ENCODE measurements at places on chromosomes 2 and 18.

- DNase-seq: peak; percentile 72
Measured at GRCh38 chr2:195683174-195683573, 26.1 kb downstream of the SLC39A10 start.

- peak; percentile 80 for DNase-seq
Measured at GRCh38 chr2:119283873-119284331, 60.3 kb downstream of the STEAP3 start.

DNA sequence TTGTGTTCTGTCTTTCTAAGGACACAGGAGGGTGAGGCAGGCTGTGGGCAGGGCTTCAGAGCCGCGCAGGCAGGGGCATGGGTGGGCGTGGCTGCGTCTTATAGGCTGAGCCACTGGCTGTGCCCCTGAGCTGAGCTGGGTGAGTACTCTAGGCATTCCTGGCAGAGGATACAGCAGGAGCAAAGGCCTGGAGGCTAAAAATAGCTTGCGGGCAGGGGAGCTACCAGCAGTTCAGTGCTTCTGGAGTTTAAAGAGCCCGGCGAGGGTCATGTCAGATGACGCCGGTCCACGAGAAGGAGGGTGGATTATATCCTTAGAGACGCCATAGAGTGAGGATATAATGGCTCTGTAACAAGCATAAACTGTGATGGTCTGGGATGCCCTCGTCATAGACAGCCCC, 31.5 kb upstream of the PDIA6 start:
- DNase-seq: peak; percentile 38

DNA sequence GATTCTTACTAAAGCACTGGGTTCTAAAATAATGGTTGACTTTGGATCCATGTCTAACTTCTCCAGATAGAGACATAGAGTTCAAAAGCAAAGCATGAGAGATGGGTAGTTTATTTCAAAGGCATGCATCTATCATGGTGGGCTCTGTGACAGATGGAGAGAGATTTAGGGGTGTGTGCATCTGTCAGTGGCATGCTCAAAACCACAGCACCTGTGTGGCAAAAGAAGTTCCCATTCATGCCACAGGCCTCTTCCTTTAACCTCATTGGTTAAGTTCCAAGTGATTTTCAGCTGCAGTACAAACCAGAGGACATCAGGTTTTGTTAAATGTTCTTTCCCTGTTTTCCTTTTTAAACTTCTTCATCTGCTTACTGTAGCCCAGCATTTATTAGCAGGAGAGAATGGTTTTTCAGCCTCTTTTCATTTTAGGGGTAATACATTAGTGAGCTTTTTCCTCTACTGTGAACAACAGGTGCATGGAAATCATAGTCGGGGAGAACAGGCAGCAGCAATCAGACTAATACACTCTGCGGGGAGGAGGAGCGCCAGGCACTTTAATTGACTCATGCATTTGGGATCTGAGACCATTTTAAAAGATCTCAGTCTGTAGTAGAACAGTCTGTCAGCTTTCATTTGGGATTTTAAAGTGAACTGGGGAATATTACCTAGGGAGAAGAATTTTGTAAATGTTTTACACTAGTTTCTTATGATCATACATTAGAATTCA, 52.4 kb upstream of the UPP2 start:
- DNase-seq: no peak

Data from IMR-90 (cell line).